NCI-H1694 treated with DMSO at 0.1 percent for 48 hours (cell line): ENCODE measurements at places on chromosomes 12 and 14.

DNA sequence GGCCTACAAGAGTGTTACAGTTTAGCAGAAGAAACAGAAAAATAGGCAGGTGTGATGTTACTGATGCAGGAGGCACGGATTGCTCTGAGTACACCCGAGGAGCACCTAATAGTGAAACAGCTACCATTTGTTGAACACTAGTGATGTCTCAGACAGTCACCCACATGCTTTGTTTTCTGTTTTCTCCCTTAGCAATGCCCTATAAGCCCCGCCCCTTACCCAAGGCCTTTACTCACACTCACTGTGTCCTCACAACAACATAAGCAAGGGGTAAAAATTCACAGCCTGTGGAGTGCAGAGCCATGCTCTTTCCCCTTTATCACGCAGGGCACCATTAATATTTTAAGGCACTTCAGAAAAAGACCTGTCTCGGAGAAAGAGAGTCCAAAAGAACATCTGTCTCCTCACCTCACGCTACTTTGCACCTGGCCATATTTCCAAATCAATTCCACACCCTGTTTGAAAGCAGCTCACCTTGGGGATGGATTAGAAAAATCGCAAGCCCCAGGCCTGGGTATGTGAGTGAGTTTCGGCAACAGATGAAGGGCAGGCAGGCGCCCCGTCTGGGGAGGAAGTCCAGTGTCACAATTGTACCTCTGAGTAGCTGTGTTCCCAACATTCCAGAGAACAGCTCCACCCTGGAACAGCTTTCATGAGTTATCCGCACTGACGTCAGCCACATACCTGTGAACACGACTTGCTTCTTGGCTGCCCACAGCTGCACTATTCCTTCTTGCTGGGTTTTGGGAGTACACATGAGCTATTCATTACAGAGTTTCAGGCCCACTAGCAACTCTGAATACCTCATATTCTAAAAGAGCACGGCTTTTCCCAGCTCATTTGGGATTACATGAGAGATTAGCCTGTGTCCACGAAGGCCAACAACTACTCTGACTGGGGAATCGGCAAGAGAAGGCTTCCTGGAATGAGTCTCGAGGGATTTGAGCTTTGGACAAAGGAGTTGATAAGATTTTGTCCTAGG, 26.0 kb downstream of the MAPK1IP1L start:
- no peak for DNase-seq

DNA sequence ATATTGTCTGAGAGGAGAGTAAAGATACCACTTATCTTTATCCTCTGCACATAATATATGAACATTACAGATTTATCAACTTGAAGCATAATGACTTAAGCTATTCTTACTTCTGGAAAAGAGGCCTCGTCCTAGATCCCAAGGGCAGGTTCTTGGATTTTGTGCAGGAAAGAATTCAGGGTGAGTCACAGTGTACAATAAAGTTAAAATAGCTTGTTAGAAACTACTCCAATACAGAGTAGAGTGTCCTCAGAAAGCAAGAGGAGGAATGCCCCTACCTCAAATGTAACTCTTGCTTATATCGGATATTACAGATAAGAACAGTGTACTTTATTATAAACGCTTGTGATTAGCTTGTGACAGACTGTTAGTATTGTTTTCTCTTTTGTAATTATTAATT, 41.9 kb upstream of the ABCC9 start:
- DNase-seq: no peak

DNA sequence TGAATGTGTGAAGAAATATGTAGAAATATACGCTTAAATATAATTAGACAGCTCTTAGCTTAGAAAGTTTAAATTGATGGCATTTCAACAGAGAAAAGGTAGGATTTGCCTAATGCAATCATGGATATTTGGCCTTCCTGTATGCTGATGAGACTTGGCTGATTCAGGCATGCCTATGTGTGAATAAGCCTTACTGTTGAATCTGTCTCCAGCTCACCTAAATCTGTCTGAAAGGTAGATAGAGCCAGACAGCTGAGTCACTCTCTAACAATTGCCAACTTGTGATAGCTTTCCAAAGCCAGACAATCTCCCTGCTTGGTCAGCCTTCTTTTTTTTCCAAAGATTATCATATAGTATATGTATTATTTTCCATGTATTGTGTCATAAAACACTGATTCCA, 92.8 kb upstream of the FLRT2 start:
- no peak for DNase-seq

- DNase-seq: no peak
These were observed 270.5 kb downstream of the TTC6 start for GRCh38 chr14:37865719-37866549.

DNA sequence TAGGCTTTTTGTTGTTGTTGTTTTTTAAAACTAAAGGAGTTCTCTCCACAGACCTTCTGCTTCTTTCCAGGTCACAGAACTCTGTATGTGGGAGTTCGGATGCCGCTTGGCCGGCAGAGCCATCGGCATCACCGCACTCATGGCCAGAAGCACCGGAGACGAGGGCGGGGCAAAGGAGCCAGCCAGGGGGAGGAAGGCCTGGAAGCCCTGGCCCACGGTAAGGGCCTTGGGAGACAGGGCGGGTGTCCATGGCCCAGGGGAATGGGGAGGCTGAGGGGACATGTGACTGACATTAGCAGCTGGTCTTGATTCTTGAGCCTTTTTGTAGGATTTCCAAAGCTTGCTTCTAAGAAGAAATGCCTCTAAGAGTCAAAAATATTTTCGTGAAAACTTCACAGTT, 26.2 kb downstream of the SLC4A8 start:
- no peak for DNase-seq

GRCh38 chr14:70425354-70425753, 8.5 kb upstream of the SYNJ2BP start:
- no peak for DNase-seq

- no peak for DNase-seq
These were observed 41.3 kb downstream of the NTF3 start for GRCh38 chr12:5473076-5473782.

GRCh38 chr12:60529723-60530122, 933.9 kb downstream of the SLC16A7 start:
- no peak for DNase-seq
